Activated CD8-positive, alpha-beta memory T cell treated with anti-CD3 and anti-CD28 coated beads for 1 hour (primary cell): ENCODE measurements at places on chromosomes 3 and 15.

DNA sequence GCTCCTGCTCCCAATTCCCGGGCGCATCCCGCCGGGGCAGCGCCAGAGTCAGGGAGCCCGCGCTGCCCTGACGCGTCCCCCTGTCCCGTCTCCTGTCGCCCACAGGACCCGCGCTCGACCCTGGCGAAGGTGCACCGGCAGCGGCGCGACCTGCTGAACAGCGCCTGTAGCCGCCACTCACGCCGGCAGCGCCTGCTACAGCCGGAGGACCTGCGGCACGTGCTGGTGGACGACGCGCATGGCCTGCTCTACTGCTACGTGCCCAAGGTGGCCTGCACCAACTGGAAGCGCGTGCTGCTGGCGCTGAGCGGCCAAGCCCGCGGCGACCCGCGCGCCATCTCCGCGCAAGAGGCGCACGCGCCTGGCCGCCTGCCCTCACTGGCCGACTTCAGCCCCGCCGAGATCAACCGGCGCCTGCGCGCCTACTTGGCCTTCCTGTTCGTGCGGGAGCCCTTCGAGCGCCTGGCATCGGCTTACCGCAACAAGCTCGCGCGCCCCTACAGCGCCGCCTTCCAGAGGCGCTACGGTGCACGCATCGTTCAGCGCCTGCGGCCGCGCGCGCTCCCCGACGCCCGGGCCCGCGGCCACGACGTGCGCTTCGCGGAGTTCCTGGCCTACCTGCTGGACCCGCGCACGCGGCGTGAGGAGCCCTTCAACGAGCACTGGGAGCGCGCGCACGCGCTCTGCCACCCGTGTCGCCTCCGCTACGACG, 16.9 kb downstream of the C3orf22 start:
- DNase-seq, result no peak

DNA sequence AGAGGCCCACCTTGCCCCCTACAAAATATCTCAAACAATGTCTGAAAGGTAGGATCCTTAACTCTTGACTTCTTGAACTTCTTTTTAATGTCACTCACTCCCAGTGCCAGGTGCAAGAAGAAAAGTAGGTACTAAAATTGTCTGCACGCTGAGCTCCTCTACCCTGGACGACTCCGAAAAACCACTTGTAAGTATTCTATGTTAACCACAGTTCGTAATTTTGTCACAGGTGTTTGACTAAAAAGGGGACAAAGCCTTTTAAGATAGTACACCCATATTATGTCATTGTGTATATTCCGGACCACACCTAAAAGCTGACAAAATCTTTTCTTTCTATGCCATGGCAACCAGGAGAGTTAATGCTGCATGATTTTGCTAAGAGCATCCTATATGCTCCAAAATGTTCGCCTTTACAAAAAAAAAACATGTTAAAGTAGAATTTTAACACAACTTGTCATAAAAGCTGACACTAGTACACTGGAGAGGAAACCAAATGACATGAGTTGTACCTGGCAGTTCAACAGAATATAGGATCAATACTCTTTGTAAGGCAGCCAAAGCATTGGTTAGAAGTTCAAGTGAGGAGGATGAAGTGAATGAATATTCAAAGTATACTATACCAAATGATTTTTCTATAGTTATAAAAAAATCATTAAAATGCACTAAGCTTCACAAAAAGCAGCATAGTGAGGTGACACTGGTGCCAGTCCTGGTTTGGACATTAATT, 210.5 kb downstream of the FOXP1 start:
- DNase-seq, result no peak

GRCh38 chr3:48835650-48836366, 11.9 kb downstream of the PRKAR2A start:
- no peak for DNase-seq

GRCh38 chr3:44903314-44903713, 28.9 kb downstream of the TGM4 start:
- DNase-seq, result no peak

- DNase-seq, result no peak
Measured at GRCh38 chr3:127817406-127817841, 4.9 kb downstream of the MGLL start.

DNA sequence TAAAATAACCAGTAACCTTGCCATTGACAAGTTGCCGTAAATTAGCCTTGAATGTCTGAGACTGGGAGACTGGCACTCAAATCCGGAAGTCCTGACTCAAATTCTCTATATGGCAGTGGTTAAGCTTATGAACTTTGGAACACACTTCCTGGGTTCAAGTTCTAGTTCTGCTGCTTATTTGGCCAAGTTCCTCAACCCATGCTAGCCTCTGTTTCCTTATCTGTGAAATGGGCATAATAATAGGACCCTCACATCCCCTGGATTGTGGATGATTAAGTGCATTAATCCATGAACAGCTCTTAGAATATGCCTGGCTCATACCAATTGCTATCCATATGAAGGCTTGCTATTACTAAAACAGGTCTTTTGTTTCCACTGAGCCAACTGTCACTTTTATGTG, 311.5 kb downstream of the EDEM1 start:
- DNase-seq, result no peak

DNA sequence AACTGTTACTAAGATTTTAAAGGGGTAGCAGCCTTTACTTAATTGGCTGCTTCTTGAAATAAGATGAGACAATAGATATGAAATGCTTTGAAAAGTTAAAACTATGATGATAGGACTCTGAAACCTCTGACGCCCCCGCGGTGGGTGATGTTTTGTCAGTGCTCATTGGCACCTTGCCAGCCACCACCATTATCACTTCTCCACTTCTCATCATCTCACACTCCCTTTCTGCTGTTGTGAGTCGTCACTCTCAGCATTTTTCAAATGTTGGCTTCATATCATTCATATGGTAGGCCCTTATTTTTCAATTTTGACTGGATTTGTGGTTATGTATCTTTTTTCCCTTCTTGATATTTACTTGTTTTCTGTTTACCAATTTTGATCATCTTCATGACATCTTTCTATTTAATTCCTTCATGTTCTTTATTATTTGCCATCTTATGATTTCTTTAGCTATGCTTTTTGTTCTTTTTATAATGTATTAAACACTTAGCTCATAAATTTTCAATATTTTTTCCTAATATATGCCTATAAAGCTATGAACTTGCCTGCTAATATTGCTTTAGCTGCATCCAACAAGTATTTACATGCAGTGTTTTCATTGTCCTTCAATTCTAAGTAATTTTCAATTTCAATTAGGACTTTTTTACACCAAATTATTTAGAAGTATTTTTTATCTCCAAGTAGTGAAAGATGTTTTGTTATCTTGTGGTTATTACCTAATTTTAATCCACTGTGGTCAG, 30.3 kb upstream of the SKOR1 start:
- no peak for DNase-seq

- DNase-seq, result no peak
Measured at GRCh38 chr3:155941354-155941753, 70.9 kb downstream of the GMPS start.

DNA sequence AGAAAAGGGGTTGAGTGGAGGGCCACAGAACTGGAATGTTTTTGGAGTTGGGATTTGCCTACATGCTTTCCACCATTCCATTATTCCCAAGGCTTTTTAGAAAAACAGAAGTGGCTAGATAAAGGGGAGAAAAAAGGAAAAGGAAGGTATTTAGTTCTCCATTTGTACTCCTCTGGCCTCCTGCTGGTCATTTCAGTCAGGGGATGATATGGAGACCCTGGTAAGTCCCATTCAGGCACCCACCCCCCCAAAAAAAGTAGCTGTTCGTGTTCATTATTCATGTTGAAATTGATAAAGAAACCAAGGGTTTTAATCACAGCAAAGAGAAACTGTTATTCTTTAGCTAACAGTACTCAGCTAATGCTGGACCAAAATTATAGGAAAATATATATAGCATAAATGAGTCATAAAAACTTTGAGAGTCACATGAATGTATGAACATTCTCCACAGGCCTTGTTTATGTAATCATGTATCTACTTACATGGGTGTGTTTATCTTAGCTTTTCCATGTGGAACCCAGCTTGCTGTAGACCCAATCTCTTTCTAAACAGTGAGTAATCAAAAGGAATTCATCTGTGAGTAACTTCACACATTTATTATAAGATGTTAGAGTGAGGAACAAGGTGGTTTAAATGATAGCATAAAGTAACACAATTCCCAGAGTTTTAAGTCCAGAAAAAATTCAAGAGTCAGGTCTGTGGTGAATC, 167.2 kb downstream of the KCNMB2 start:
- DNase-seq, result no peak

DNA sequence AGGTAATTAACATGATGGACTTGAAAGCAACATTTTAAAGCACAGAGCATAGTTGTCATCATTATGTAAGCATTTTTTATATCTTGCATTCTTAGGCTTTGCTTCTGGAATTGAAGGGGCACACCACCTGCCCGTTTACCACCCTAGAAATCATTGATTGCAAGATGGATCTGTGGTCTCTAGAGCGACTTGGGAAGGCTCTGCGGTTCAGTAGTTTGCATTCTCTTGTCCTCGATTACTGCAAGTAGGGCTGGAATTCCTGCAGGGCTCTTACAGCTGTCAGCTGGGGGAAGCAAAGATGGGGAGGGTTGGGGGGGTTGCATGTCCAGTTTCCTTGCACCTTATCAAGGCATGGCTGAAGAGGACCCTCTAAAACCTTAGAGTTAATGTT, 56.7 kb upstream of the RNF7 start:
- no peak for DNase-seq
